Breast epithelium (tissue), 4 donors: ENCODE measurements at places on chromosomes 1 and 21. TPM values are rescaled to one million over a fixed set of nuclear protein-coding genes. Genes with fewer than 3 reads are reported as not detected.

Gene SLC44A5
- 3.6 TPM for total RNA-seq

Gene FMOD
- 92.4 TPM for total RNA-seq

Gene KCTD3
- 87.8 TPM for total RNA-seq

Gene GSTM1
- not detected for total RNA-seq

Gene KIF26B
- total RNA-seq: 1.0 TPM

Gene MSH4
- 0.32 TPM for total RNA-seq

Gene SYCP1
- 0.16 TPM for total RNA-seq

Gene CCDC27
- not detected for total RNA-seq

Gene OR2L8
- 0.73 TPM for total RNA-seq

Gene ABCA4
- 1.3 TPM for total RNA-seq

GRCh38 chr1:3593745-3594144, 17.6 kb downstream of the MEGF6 start:
- DNase-seq: no peak

DNA sequence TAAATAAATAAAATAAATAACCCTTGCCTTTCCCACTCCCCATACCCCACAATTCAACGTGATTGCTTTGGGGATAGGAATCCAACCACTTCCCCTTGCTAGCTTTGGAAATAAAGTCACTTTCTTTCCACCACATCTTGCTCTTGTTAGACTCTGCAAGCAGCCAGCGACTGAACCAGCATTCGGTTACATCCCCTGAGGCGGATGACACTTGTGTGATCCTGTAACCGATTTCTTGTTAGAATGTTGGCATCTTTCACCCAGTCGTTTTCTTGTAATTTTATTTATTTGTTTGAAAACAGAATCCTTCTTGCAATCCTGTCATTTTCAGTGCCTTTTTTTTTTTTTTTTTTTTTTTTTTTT, 1.6 kb upstream of the IFNGR2 start:
- DNase-seq: peak; percentile 59

GRCh38 chr1:115307661-115308060, 30.4 kb downstream of the NGF start:
- DNase-seq: no peak

GRCh38 chr1:923131-923990, at the start of gene SAMD11:
TSS of gene SAMD11 (plus strand) at chr1:923923. CDS start at chr1:924432, 509 bp downstream.
- DNase-seq: peak; percentile 39

DNA sequence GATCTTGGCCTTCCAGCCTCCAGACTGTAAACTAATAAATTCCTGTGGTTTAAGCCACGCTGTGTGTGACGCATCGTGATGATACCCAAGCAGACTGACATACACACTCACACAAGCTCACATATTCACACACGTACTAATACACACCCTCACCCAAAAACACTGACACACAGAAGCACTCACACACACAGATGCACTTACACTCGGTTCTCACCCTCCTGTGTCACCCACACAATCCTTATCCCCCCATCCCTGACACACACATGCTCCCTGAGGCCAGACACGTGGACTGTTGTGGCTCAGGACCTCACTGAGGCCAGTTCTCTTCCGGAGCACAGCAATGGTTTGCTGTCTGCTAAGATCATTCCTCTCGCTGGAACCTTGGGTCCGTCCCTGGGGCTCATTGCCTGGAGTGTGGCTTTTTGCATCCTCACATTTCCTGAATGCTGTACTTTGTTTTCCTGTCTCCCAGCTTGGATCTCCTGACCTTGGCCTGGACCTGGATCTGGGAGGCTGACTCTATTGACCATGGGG, 76.9 kb upstream of the LYST start:
- no peak for DNase-seq

- DNase-seq: no peak
Measured at GRCh38 chr1:160826546-160826945, 30.6 kb downstream of the LY9 start.

GRCh38 chr21:31576428-31576827, 83.1 kb upstream of the SOD1 start:
- DNase-seq: no peak

DNA sequence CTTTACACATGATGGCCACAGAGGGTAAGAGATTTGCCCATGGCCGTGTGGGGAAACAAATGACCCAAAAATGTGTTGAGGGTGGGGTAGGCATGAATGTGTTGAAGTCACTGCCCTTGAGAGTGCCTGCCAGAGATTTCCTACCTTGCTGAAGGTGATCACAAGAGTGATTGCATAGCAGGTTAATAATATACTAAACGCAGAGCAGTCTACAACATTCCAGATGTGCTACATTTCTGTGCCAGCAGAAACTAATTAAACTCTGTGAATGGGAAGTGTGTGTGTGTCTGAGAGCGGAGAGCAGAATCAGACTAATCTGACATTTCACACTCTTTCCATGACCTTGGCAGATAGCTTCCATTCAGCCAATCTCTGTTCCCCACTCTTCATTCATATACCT, 93.3 kb upstream of the CD53 start:
- DNase-seq: no peak

GRCh38 chr1:220876511-220877376, 2.5 kb upstream of the HLX start:
- DNase-seq: no peak

GRCh38 chr1:170768929-170769328, 105.0 kb downstream of the PRRX1 start:
- no peak for DNase-seq

- no peak for DNase-seq
Measured at GRCh38 chr1:48643193-48643592, 133.5 kb downstream of the BEND5 start.

- DNase-seq: no peak
Measured at GRCh38 chr1:156584813-156585212, 5.3 kb downstream of the TTC24 start.

GRCh38 chr1:66275601-66276023, 258.3 kb upstream of the SGIP1 start:
- no peak for DNase-seq

DNA sequence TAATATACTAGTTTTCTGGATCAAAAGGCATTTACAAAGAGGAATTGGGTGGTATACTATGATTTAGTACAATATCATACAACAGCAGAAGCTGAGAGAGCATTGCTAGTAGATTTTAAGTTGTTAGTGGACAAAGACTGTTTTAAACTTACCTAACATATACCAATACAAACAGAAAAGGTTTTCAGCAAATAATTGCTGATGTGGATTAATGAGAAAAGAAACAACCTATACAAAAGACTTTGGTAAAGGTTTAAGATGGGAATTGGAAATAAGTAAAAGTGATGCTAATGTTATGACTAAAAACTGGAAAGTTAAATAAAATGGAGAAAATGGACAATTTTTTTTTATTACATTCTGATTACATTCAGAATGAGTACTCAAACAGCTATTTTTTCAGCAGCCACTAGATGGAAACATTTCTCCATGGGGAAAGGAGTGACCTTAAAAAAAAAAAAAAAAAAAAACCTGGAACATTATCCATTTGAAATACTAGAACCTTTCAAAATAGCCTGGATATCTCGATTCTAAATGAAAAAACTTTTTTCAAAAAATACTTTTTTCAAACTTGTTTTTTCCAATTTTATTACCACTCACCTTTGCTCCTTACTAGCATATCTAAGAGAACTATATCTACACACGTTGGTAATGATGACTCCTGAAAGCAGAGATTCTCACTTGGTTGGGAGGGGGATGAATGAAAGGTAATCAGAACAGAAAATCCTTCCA, 55.4 kb downstream of the EPRS1 start:
- no peak for DNase-seq

DNA sequence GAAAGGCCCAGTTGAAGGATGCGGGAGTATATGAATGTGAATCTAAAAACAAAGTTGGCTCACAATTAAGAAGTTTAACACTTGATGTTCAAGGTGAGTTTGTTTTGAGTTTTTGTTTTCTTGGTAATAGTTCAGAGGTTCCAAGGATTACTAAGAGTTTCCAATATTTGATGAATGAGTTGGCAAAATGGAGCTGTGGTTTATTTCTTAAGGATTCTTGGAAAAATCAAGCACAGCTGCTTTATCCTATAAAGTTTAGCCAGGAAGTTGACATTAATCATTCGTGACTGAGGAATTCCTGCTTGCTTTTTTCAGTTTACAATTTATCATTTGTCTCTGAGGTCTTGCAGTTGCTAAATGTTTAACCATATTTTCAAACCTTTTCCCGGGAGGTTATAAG, 15.1 kb downstream of the VCAM1 start:
- no peak for DNase-seq

DNA sequence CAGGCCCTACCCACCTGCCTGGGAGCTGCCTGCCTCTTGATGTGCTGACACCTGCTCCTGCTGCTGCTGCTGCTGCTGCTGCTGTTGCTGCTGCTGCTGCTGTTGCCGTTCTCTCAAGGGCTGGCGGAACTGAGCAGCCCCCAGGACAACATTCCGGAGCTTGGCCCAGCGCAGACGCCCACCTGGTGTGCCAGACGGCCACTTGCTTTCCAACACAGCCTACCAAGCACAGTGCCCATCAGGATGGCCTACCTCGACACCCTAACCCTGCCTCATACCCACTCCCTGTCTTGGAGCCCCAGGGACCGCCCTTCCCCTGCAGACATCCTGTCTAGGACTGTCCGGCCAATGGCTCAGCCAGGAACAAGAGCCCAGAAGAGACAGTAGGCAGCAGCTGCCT, 11.8 kb downstream of the DENND4B start:
- no peak for DNase-seq

- DNase-seq: no peak
Measured at GRCh38 chr1:10457875-10458274, 8.0 kb downstream of the CORT start.

GRCh38 chr1:246690100-246690499, 34.1 kb upstream of the SCCPDH start:
- DNase-seq: no peak

DNA sequence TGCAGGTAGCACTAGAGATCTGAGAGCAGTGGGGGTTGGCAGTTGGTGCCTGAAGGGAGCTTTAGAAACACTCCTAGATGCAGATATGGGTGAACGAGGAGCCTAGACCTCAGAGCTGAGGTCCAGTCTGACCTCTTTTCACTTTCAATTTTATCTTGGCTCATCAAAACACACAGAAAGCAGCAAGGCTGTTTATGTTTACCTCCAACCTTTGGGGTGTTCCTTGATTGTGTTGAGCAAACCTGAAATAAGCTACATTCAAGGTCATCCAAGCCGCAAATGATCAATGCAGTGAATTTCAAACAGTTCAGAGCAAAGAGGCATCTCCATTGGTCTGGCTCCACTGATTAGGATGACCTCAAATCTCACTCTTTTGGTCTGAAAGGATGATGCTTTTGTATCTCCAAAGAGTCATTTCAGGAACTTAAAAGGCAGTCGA, 1.3 kb downstream of the LY9 start:
- no peak for DNase-seq

GRCh38 chr1:53450225-53450624, 9.0 kb upstream of the DMRTB1 start:
- DNase-seq: no peak

DNA sequence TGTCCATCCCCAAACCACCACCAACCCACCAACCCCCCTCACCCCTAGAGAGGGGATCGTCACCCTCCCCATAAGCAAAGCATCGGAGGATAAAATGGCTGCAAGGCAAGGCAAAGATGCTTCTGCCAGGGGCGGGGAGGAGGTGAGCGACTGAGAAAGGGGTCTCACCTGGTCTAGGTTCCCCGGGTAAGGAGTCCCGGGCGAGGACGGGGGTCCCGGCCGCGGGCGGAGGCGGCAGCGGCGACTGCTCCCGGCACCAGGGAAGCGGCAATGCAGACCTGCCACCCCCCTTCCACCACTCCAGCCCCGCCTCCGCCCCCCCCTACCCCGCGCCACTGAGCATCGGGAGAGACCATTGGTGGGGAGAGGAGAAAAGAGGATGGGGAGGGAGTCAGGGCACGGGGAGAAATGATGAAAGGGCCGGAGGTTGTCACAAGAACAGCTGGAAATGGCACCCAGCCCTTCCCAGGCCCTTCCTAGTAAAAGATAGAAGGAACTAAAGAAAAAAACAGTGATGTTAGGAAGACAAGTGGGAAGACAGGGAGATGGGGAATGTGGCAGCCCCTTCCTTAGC, at the start of gene SV2A:
Gene SV2A, minus strand, starts transcription at position 274 of the 574 bp plus-strand sequence. CDS start 4,004 bp downstream, outside the sequence.
- no peak for DNase-seq

DNA sequence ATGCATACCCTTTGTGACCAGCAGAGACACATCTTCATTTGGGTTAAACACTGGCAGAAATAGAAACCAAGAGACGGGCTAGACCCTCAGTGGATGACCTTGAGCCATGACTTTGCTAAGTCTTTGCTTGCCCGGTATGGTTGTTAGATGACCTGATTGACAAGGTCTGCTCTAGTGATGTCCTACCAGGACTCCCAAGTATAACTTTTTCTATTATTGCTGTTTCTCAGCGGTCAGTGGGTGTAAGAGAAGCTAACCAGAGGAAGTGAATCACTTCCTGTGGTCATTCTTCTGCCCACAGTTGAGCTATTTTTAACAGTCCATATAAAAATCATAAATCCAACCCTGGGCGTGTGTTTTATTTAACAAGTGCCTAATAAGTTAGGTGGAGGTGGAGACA, 126.2 kb upstream of the ETS2 start:
- DNase-seq: no peak

- DNase-seq: no peak
Measured at GRCh38 chr1:58038574-58038973, 508.0 kb downstream of the OMA1 start.

- no peak for DNase-seq
Measured at GRCh38 chr1:232057896-232058274, 431.3 kb downstream of the DISC1 start.

DNA sequence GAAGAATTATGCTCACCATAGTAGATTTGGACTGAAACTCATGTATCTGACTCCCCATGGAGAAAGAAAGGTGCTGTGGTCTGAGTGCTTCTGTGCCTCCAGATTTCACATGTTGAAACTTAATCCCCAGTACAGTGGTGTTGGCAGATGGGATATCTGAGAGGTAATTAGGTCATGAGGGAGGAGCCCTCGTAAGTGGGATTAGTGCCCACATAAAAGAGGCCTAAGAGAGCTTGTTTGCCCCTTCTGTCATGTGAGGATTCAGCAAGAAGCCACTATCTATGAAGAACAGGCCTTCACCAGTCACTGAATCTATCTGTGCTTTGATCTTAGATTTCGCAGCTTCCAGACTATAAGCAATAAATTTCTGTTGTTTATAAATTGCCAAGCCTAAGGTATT, 150.1 kb downstream of the PLPP3 start:
- no peak for DNase-seq

DNA sequence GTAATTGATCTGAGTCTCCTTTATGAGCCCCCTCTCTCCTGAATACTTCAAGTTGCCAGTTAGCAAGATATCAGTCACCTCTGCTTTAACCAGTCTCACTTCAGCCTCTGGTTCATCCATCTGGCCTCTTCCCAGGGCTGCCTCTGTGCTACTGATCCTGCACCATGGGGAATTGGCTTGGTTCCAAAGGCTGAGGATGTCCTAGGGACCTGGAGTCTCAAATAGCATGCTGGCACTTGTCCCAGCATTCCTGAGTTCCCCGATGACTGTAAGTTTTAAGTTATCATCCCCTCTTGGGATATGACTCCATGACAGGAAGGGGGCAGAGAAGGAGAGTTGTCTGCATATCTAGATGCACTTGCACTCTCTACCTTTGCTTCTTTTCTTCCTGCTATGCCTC, 252.0 kb downstream of the PTBP2 start:
- no peak for DNase-seq

GRCh38 chr1:89633248-89633799, 404 bp downstream of the LRRC8C start:
- DNase-seq: peak; percentile 26
